Activated gamma-delta T cell treated with anti-CD3 and anti-CD28 coated beads, Interleukin-2, amount 50 U/mL, for 16 hours (primary cell): ENCODE measurements at places on chromosomes 1 and 21.

DNA sequence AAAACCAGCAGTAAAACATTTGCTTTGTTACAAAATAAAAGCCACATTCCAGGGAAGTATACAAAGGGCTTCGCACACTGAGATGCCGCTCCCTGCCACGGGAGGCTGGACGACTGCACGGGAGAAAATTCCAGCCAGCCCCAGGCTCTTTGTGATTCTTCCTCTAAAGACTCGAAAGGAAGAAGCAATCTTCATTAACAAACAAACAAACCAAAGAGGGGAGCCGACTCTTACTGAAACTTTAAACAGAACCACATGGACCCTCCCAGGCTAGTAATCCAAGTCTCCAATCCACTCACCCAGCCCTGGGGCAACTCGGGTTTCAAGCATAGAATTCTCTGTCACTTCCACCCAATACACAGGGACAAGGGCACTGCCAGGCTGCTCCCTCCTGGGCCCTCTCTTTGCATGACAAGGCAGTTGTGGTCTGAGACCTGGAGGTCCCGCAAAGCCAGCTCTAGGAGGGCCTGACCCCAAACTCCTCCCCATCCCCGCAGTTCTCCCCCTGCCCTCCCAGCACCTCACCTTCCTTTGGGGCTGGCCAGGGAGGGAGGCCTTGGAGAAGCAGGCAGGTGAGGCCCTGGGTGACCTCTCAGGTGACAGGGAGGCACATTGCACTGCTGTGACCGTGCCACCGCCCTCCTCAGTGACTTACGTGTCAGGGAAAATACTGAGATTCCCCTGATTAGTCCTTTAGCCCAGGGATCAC is 26.6 kb upstream of the COL18A1 start:
- DNase-seq = no peak

GRCh38 chr1:114216431-114217173 is 62.9 kb upstream of the SYT6 start:
- DNase-seq = no peak

- no peak for DNase-seq
Observed at GRCh38 chr1:171061425-171062143, 29.1 kb upstream of the FMO3 start.

- DNase-seq = no peak
Observed at GRCh38 chr1:64194168-64195080, 9.0 kb upstream of the UBE2U start.

GRCh38 chr1:22803833-22804232 is 93.2 kb downstream of the EPHB2 start:
- DNase-seq = no peak

GRCh38 chr1:183987593-183988318 is 49.8 kb downstream of the COLGALT2 start:
- no peak for DNase-seq

- DNase-seq = no peak
Observed at GRCh38 chr1:39625462-39626273, 13.8 kb downstream of the HEYL start.

DNA sequence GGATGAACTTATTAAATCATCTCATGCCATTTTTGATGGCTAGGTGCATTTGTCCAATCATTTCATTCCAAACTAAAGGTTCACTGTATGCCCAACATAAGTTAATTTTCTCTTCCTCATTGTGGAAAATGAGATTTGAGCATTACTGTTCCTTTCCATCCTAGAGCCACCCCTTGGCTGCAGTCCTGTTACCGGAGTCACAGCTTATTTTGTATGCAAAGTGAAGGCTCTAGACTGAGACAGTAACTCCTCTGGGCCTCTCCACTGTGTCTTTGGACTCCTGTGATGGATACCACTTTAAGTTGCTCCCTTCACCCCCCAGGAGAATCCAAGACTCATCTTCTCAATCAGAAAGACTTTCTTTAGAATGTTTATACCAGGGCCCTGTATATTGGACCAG is 59.7 kb downstream of the FGGY start:
- no peak for DNase-seq

DNA sequence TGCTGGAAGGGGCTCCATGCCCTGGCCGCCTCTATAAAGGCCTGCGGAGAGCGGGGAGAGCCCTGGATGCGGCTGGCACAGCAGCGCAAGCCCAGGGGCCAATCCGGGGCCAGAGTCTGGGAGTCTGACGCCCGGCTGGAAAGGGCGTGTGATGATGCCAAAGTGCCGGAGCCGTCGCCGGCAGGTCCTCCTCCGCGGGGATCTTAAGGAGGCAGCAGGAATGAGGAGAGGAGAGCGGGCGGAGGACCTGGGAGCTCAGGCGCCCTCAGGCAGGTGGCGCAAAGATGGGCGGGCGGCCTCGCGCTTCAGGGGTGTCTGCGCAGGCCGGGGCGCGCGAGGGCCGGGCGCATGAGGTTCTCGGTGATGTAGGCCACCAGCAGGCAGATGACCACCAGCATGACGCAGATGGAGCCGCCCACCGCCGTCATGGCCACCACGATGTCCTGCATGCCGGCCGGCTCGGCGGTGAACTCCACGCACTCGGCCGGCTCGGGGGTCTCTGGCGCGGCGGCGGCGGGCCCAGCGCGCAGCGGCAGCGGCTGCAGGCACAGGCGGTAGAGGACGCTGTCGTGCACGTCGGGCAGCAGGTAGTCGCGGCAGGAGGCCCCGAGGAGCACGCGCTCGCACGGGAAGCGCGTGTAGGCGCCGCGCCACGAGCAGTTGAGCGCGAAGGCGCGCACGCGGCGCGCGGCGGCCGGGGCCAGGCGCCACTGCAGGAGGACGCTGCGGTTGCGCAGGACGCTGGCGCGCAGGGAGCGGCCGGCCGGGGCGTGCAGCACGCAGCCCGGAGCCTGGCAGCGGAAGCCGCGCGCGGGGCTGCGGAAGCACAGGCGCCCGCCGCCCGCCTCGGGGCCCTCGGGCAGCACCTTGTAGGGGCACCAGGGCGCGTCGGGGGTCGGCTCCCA is 653 bp downstream of the FNDC10 start:
- DNase-seq = no peak

DNA sequence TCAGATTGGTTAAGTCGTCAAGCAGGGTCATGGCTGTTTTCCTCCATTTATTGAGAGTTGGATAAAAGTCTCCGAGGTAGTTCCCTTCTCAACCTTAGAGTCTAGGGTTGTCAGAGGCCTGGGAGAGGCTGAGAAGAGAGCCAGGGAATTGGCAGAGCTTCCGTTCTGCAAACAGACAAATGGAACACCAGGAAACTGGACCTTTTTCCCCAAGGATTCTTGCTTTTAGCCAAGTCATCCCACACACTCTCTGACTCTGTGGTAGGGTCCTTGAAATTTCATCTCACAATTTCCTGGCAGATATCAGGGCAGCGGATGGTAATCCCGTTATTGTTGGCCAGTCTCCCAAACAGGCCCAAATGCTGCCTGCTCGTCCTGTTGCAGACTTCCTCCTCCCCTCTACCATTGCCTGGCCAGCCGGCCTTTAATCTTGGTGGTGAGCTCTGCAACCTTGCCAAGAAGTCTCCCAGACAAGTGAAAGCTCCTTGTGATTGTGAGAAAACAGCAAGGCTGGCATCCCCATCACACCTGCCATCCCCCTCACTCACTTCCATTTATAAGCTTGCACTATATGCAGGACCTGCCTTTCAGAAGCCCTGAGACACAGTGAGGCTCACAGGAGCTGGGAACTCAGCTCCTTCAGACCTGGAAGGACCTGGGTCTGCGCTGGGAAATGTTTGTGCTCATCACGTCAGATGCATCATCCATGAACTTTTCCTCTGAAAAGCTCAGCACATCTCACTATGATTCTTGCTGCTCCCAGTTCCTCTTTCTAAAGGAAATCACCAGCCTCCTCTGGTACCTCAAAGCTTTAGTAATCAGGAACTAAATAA is 13.7 kb upstream of the SRP9 start:
- no peak for DNase-seq

- DNase-seq = no peak
Observed at GRCh38 chr1:20282533-20282932, 8.1 kb upstream of the VWA5B1 start.

GRCh38 chr1:176552999-176553398 is 90.0 kb downstream of the PAPPA2 start:
- DNase-seq = no peak

- no peak for DNase-seq
Observed at GRCh38 chr1:154603317-154603716, 4.7 kb downstream of the ADAR start.

DNA sequence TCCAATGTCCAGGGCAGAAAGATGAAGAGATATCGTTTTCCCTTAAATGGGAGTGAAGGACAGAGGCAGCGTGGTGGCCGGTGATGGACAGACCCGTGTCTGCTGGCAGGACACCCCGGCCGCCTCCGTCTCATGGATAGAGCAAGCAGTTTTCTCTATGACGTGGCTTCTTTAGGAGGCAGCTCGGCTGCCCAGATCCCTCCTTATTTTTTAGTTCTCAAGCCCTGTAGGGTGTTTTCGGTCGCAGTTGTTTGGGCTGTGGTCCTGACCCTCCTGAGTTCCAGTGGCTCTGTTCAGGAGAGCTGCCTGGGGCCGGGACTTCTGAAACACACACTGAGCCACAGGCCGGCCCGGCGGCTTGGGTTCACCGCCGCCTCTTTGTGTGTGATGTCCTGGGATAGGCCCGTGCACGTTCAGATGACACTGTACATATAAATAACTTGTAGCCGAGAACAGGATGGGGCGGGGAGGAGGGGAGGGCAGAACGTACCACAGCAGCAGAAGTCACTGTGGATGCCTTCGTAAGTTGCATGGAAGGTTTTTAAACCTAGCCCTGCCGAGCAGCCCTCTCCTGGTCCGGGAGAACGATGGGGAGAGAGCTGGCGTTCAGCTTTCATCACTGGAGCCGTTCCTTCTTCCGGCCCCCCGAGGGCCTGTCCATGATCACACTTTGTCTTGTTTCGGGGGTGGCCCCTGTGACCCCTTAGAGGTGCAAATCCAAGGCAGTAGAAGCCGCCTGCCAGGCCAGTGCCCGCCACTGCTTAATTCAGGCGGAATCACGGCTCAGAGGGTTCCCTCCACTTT is 65.2 kb downstream of the SIK1 start:
- peak; percentile 16 for DNase-seq

- DNase-seq = no peak
Observed at GRCh38 chr1:97920276-97920831, 480 bp downstream of the DPYD start.

GRCh38 chr1:12075195-12076114 is 12.4 kb downstream of the TNFRSF8 start:
- no peak for DNase-seq

GRCh38 chr1:186491336-186491735 is 30.4 kb upstream of the PDC start:
- DNase-seq = no peak

GRCh38 chr1:205294934-205295333 is 26.6 kb downstream of the NUAK2 start:
- DNase-seq = no peak

DNA sequence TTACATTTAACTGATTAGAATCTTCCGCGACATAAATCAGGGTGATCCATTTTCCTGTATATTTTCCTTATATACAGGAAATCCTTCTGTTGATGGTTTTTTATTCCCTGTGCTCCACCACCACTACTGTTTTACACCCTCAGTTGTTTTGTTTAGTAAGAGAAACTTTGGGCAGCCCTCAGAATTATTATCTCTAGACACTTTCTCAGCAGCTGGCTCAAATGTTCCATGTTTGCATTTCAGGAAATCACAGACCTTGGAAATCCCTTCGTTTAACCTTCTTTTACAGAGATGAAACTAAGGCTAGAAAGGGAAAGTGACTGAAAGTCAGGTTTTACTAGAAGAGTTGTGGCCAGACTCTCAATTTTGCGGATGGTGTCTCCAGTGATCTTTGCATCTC is 15.2 kb downstream of the ZNF697 start:
- no peak for DNase-seq

- no peak for DNase-seq
Observed at GRCh38 chr1:183634429-183635065, 1.0 kb downstream of the ARPC5 start.

- DNase-seq = no peak
Observed at GRCh38 chr1:90175490-90176167, 180.7 kb downstream of the ZNF326 start.

- DNase-seq = no peak
Observed at GRCh38 chr1:202684716-202685115, 25.5 kb downstream of the SYT2 start.

DNA sequence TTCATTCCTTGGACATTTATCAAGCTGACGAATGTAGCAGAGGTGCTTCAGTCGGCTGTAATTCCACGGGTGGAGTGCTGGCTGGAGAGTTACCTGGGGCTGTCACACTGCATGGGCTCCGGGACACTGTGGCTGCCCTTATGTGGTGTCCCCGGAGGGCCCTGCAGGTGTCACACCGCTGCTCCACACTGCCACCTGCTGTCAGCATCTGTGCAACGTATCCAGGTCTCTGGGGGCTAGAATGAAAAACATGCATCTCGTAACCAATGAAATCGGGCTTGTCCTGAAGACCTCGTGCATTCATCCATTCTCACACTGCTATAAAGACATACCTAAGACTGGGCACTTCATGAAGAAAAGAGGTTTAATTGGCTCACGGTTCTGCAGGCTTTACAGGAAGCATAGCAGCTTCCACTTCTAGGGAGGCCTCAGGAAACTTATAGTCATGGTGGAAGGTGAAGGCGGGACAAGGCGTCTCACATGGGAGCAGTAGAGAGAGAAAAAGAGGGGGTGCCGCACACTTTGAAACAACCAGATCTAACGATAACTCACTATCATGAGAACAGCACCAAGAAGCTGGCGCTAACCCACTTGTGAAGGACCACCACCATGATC is 46.7 kb upstream of the PCBP3 start:
- DNase-seq = peak; percentile 75

GRCh38 chr1:237170149-237170548 is 128.2 kb downstream of the RYR2 start:
- no peak for DNase-seq

DNA sequence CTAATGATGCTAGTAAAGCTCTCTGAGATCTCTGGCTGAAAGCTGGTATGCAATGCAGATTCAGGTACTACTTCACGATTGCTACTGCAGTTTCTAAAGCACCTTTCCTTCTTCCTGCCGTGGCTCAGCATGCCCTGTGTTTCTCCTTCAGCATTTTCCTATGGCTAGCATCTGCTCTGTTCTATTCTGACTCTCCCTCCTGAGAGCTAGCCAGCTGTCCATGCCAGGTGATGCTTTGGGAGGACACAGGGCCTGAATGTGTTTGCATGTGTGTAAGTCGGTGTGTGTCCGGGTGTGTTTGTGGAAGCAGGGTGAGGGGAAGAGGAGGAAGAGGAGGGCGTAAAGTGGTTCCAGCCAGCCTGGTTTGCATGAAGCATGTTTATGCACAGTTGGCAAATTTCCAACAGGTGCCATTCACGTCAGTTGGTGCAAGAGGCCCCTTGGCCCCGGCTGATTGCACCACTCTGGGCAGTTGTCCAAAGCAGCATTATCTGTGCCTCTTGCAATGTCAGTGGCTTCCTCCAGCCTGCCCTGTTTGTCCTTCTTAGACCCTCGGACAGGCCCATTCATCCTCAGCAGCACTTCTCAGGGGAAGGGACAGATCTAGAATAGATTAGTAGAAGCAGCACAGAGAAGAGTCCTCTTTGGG is 433.3 kb downstream of the DISC1 start:
- no peak for DNase-seq
